ENCODE measurements at places on chromosomes 16 and 17.
A peak's percentile ranks its signal among the peaks of the same experiment; 100 is the strongest.

DNA sequence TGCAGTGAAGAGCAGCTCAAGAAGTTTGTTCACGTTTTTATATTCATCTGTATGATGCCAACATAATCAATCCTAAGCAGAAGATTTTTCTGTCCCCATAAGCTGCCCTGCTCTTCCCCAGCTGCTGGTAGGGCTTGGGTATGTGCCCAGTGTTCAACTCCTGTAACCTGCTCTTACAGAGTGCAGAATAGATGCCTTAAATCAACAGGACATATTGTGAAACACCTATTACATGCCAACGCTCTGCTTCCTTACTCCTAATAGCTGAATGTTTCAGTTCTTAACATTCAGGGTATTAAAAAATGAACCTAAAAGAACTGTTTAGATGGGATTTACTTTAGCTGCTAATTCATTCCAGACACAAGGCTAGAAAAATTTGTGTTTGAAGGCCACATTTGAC is 190.9 kb downstream of the HS3ST3A1 start:
- DNase-seq, result no peak

- no peak for DNase-seq
Measured at GRCh38 chr17:41563607-41564170, 8.2 kb downstream of the KRT9 start.

DNA sequence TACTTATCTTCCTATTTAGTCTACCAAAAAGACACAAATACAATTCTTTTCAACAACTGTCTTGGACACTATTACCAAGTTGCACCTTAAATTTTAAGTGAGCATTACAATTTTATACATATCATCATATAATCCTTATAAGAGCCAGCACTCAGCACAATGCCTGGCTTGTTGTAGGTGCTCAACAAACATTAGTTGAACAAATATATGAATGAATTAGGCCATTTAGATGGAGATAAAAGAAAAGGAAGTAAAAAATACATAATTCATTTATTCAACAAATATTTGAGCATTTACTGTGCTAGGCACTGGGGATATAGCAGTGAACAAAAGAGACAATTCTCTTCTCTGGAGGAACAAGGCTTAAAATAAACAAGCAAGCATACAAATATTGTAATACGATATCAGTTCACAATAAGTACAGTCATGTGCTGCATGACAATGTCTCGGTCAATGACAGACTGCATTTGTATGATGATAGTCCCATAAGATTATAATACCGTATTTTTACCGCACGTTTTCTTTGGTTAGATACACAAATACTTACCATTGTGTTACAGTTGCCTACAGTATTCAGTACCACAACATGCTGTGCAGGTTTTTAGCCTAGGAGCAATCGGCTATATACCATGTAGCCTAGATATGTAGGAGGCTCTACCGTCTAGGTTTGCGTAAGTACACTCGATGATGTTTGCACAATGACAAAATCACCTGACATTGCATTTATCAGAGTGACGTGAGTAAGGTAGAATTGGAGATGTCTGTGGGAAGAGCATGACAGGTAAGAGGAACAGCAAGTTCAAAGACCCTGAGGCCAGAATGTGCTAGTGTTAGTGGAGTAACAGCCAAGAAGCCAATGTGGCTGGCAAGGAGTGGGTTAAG is 86.4 kb upstream of the HS3ST2 start:
- DNase-seq, result no peak

DNA sequence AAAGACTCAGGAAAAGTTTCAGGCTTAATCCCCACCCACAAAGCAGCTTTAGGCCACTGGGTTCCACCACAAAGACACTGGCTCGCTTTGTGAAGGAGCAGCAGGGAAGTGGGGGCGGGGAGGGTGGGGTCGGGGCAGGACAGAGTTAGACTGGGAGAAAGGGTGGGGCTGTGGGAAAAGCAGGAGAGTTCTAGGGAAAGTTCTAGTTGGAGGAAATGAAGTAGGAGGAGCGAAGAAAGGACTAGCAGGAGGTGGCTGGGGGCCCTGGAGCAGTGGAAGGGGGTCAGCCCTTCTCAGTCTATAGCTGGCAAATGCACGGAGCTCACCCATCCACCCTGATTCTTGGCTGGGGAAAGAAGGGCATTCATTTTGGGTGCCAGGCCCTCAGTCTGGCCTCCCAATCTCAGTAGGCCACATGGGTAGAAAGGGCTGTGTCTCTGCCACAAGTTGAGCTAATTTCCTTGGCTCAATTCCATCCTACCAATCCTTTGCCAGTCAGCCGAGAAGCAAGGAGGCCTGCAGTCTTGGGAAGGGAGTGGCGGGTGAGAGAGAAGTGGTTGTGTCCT is 4.6 kb downstream of the INPP5K start:
- DNase-seq, result no peak

- DNase-seq, result no peak
Measured at GRCh38 chr16:4193920-4194319, 48.0 kb downstream of the SRL start.

- peak; percentile 51 for DNase-seq
Measured at GRCh38 chr16:56115817-56116576, 75.3 kb upstream of the GNAO1 start.

- DNase-seq, result no peak
Measured at GRCh38 chr17:68737761-68738443, 136.7 kb upstream of the FAM20A start.

DNA sequence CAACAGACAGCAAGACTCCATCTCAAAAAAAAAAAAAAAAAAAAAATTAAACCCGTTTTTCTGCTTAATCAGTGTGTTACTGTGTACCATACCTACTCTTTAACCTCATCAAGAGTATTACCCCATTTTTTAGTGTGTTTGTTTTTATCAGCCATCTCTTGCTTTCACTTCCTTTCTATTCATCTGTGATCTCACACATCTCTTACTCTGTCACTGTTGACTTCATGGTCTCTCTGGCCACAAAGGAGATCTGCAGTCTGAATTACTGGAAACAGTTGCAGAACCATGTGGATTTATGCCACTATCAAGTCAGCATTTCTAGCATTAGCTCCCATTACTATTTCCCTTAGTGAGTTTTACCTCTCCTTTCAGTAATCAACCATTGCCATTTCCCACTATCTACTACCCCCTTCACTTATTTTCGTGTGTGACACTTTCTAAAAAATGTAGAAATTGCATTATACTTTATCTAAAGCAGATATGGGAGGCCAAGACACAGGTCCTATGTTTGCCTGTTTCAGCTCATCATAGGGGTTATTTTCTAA is 20.1 kb downstream of the NDEL1 start:
- no peak for DNase-seq

DNA sequence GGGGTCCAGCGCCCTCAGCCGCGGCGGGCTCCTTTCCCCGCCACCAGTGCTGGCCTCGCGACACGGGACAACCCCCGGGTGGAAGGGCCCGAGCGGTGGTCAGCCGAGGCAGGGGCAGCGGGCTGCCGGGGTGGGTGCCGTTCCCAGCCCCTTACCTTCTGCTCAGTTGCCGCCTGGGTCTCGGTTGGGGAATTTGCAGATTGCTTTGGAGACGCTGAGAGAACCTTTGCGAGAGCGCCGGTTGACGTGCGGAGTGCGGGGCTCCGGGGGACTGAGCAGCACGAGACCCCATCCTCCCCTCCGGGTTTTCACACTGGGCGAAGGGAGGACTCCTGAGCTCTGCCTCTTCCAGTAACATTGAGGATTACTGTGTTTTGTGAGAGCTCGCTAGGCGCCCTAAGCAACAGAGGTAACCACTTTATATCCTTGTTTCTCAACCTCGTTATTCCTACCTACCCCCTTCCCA is 381 bp downstream of the CTNS start:
- DNase-seq, result no peak

GRCh38 chr16:28298511-28298878 is 6.2 kb downstream of the SBK1 start:
- DNase-seq, result no peak

DNA sequence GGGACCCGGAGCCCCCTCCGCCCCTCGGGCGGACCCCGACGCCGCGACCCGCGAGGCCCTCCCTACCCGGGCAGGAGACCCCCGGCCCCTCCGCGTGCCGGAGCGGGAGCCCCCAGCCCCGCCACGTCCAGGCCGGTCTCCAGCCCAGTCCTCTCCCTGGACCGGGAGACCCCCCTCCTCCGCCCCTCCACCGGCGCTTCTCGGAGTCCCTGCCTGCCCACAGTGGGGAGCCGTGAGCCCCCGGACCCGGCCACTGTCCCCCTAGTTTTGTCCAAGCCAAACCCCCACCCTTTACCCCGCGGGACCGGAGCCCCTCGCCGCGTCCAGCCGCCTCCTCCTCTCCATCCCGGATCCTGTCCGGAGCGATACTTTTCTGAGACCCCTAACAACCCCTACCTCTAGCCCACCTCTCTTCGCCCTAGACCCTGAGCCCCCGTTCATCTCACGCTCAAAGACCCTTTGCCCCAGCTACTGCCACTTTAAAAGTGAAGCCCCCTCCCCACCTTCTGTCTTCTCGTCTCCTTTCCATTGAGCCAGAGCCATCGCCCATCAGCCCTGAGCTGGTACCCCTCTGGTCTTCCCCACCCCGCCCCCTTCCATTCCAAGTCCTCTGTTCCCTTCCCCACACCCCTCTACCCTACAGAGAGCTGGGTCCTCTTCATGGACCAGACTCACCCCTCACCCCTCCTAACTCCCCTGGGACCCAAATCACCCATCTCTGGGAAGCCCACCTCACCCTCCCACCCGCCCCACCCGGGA is 1.0 kb downstream of the NECAB2 start:
- no peak for DNase-seq

GRCh38 chr16:74104022-74104421 is 192.6 kb upstream of the PSMD7 start:
- DNase-seq, result no peak

All from NCI-H1436 treated with DMSO at 0.1 percent for 48 hours (cell line).